Activated CD8-positive, alpha-beta memory T cell treated with anti-CD3 and anti-CD28 coated beads for 4 hours (primary cell): ENCODE measurements at places on chromosomes 7 and 10.

DNA sequence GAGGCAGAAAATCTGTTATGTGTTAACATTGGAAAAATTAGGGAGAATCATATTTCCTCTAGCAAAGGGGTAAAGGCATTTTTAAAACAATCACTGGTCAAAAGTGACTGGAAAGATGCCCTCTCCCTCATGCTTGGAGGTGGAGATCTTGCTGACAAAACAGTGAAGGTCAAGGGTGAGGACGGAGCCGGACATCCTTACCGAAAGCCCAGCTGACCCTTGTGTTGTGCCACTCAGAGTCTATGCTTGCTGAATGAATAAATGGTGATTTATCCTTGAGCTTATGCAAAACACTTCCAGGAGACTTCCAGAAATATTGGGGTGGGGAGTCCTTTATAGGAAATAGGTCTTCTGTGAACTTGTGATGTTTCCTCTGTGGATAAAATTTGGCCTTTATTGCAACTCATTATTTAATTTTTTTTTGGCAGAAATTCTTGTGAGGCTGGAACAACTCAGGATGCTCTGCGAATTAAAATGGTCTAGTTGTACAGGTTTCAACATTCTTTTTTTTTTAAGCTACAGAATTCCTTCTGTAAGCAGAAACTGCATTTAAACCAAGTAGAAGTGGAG is 28.3 kb upstream of the ELMO1 start:
- DNase-seq = no peak

GRCh38 chr10:96548589-96548988 is 34.9 kb upstream of the TLL2 start:
- no peak for DNase-seq

DNA sequence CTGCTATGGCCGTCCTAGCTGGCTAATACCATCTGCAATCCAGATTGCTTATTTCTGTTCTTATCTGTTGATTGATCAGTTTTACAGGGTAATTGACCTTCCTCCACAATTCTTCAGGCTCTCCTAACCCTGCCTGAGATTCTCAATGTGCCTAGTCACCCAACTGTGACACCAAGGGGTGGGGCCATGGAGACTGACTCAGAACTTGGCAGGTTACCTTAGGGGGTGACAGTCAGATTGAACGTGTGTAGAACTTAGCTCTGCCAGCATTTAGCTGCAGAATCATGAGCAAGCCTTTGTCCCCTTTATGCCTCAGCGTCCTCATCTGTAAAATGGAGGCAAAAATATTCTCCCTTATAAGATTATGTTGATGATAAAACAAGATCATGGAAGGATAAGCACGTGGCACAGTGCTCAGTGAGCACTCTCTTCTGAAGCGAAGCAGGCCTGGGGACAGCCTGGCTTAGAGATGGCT is 19.1 kb upstream of the LEP start:
- DNase-seq = no peak

DNA sequence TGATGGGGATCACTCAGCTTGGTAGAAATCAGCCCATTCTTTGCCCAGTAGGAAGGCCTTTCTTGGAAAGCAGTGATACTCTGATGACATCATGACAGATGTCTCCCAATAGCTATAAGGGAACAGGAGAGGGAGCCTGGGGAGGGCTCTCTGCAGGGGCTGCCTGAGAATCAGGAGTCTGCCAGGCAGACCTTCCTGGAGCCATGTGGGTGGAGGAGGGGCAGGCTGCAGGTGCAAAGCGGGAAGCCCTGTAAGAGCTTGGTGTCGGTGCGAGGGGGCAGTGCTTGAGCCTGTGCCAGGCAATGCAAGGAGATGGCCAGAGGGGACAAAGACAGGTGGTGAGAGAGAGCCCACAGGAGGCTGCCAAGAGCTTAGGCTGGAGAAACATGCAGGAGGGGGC is 5.0 kb upstream of the TNS3 start:
- DNase-seq = no peak

GRCh38 chr7:138857728-138858127 is 59.7 kb upstream of the ATP6V0A4 start:
- DNase-seq = no peak

DNA sequence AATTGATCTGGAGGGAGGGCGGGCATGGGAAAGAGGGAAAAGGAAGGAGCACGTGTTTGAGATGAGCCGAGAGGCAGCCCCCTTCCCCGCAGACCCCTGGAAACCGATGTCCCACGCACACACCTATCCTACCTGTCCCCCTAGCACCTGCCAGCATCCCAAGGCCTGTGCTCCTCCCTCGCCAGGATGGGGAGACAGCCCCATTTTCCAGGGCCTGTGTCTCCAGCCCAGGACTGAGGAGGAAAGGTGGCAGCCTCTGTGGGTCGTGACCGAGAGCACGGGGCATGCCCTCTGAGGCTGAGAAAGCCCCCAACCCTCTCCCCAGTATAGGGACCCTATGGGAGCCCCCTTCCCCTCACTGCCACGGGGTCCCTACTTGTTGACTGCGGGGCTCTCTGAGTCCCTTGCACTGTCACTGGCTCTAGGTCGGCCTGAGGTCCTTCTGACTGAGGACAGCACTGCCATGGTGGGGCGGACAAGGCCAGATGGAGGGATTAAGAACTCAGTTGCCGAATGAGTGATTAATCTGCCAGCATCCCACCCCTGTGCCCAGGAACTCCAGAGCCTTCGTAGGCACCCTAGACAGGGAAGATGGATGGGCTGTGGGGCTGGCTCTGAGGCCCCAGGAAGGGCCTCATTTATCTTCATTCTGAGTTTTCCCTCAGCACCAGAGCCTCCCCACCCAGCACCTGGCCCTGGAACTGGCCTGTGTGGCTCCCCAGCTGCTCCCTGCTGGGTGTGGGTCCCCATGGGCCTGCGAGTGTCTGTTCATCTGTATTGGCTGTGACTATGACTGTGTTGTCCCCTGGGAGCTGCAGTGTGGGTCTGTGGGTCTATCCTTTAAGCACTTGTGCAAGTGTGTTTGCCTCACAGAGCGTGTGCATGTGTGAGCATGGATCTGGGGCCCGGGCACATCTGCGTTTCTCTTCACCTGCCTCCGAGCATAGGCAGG is 26.0 kb downstream of the CRHR2 start:
- no peak for DNase-seq

- DNase-seq = no peak
Measured at GRCh38 chr10:104445359-104445758, 91.7 kb downstream of the CFAP58 start.
